ENCODE measurements at places on chromosomes 5 and 9. TPM values are rescaled to one million over a fixed set of nuclear protein-coding genes. Genes with fewer than 3 reads are reported as not detected.

The GLRA1 gene
- not detected for total RNA-seq

The ZBTB5 gene
- 33.8 TPM for total RNA-seq

The RASGEF1C gene
- 8.5 TPM for total RNA-seq

The GDF9 gene
- 5.7 TPM for total RNA-seq

The TAS2R1 gene
- 1.3 TPM for total RNA-seq

The PCDHGA3 gene
- total RNA-seq = 31.8 TPM

The PCDHGA7 gene
- 11.1 TPM for total RNA-seq

The IFNA1 gene
- total RNA-seq = not detected

The EDIL3 gene
- 3.5 TPM for total RNA-seq

The PCDHGB3 gene
- total RNA-seq = 17.1 TPM

GRCh38 chr5:135218790-135219568, 180.1 kb downstream of the MACROH2A1 start:
- no peak for DNase-seq
- H3K4me1 ChIP-seq = no peaks in the 10 kb centered on the region

GRCh38 chr9:22169727-22170503, 160.8 kb upstream of the CDKN2B start:
- H3K27ac ChIP-seq = no peak overlapping the region
- no peaks in the 10 kb centered on the region for H3K4me1 ChIP-seq
- H3K4me3 ChIP-seq = no peak overlapping the region
- H3K27me3 ChIP-seq = no peaks in the 10 kb centered on the region
- DNase-seq = no peak

- H3K27ac ChIP-seq = no peak overlapping the region
- H3K4me1 ChIP-seq = peaks cover 39% of the 10 kb centered on the region
- DNase-seq = peak; percentile 84
These were observed 26.6 kb downstream of the GADD45G start for GRCh38 chr9:89631384-89631783.

- DNase-seq = no peak
- H3K4me3 ChIP-seq = no peak overlapping the region
- no peak overlapping the region for H3K27ac ChIP-seq
- no peaks in the 10 kb centered on the region for H3K27me3 ChIP-seq
- H3K36me3 ChIP-seq = no peaks in the 10 kb centered on the region
These were observed 62.0 kb downstream of the SUSD1 start for GRCh38 chr9:112112941-112113681.

- no peaks in the 10 kb centered on the region for H3K4me1 ChIP-seq
- H3K27ac ChIP-seq = no peak overlapping the region
- H3K27me3 ChIP-seq = no peaks in the 10 kb centered on the region
- H3K4me3 ChIP-seq = no peak overlapping the region
- no peak for DNase-seq
These were observed 621.2 kb upstream of the CDH6 start for GRCh38 chr5:30572279-30572678.

- no peak for DNase-seq
- H3K36me3 ChIP-seq = no peaks in the 10 kb centered on the region
- no peaks in the 10 kb centered on the region for H3K27me3 ChIP-seq
These were observed 43.3 kb upstream of the TJP2 start for GRCh38 chr9:69130456-69131441.

GRCh38 chr9:111831371-111832108, 36.8 kb upstream of the SHOC1 start:
- no peak overlapping the region for H3K27ac ChIP-seq
- H3K27me3 ChIP-seq = no peaks in the 10 kb centered on the region
- DNase-seq = no peak
- no peak overlapping the region for H3K4me3 ChIP-seq
- H3K4me1 ChIP-seq = peaks cover 3% of the 10 kb centered on the region

- H3K4me1 ChIP-seq = peaks cover 60% of the 10 kb centered on the region
- H3K27me3 ChIP-seq = no peaks in the 10 kb centered on the region
- no peak overlapping the region for H3K4me3 ChIP-seq
- DNase-seq = no peak
These were observed 2.2 kb downstream of the C8G start for GRCh38 chr9:136947028-136947891.

DNA sequence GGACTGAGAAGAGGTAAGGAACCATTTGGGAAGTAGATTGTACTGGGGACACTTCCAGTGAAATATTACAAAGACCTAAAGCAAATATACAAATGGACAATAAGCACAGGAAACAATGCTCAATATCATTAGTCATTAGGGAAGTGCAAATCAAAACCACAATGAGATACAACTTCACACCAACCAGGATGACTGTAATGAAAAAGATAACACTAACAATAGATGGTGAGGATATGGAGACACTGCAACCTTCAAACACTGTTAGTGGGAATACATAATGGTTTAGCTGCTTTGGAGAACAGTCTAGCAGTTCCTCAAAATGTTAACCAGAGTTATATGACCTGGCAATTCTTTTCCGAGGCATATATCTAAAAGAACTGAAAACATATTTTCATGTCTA, 149.7 kb downstream of the TRPM3 start:
- H3K36me3 ChIP-seq = no peaks in the 10 kb centered on the region
- H3K27ac ChIP-seq = no peak overlapping the region
- no peaks in the 10 kb centered on the region for H3K4me1 ChIP-seq
- no peaks in the 10 kb centered on the region for H3K27me3 ChIP-seq
- no peak overlapping the region for H3K4me3 ChIP-seq

DNA sequence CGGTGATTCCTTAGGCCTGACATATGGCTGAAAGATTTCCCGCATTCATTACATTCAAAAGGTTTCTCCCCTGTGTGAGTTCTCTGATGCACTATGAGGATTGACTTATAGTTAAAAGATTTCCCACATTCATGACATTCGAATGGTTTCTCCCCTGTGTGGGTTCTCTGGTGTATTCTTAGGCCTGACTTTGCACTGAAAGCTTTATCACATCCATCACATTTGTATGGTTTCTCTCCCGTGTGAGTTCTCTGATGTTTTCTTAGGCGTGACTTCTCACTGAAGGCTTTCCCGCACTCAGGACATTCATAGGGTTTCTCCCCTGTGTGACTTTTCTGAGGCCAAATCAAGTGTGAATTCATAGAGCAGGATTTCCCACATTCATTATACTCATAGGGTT, 35.8 kb downstream of the ZNF782 start:
- no peak overlapping the region for H3K4me3 ChIP-seq
- no peaks in the 10 kb centered on the region for H3K27me3 ChIP-seq
- no peak overlapping the region for H3K27ac ChIP-seq

DNA sequence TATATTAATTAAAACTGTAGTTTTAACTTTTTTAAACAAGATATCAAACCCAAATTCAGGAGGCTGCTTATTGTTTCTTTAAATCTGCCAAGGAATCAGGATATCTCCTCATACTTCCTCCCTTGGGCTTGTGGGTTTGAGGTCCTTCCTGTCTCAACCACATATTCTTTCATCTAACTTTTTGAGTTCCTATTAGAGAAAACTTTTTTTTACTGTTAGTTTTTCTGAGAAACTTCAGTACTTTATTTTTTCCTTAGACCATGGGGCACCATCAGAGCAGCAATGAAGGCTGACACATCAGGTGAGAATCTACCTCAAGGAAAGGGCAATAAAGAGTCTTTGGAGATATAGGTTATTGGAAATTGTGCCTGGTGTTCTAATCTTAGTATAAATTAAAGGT, 56.7 kb downstream of the TSSK1B start:
- H3K36me3 ChIP-seq = no peaks in the 10 kb centered on the region
- no peaks in the 10 kb centered on the region for H3K27me3 ChIP-seq

- H3K27me3 ChIP-seq = no peaks in the 10 kb centered on the region
- no peak overlapping the region for H3K27ac ChIP-seq
- H3K36me3 ChIP-seq = no peaks in the 10 kb centered on the region
- DNase-seq = peak; percentile 59
- H3K4me3 ChIP-seq = no peak overlapping the region
- H3K4me1 ChIP-seq = peaks cover 17% of the 10 kb centered on the region
These were observed 1.6 kb upstream of the PRRC1 start for GRCh38 chr5:127515693-127516440.

- H3K4me1 ChIP-seq = no peaks in the 10 kb centered on the region
- peak overlapping the region; percentile 20 for H3K4me3 ChIP-seq
- H3K27me3 ChIP-seq = no peaks in the 10 kb centered on the region
- H3K36me3 ChIP-seq = no peaks in the 10 kb centered on the region
These were observed 86.2 kb upstream of the HSPA9 start for GRCh38 chr5:138661291-138661960.

GRCh38 chr5:23253621-23254198, 253.7 kb upstream of the PRDM9 start:
- DNase-seq = no peak
- H3K4me1 ChIP-seq = no peaks in the 10 kb centered on the region
- H3K27me3 ChIP-seq = no peaks in the 10 kb centered on the region
- H3K27ac ChIP-seq = no peak overlapping the region
- no peak overlapping the region for H3K4me3 ChIP-seq

- H3K27ac ChIP-seq = no peak overlapping the region
- H3K27me3 ChIP-seq = no peaks in the 10 kb centered on the region
- H3K4me3 ChIP-seq = no peak overlapping the region
- no peak for DNase-seq
- H3K4me1 ChIP-seq = no peaks in the 10 kb centered on the region
These were observed 20.7 kb downstream of the NLN start for GRCh38 chr5:65742565-65743231.
